ENCODE measurements at places on chromosomes 3 and 15.
A peak's percentile ranks its signal among the peaks of the same experiment; 100 is the strongest.

DNA sequence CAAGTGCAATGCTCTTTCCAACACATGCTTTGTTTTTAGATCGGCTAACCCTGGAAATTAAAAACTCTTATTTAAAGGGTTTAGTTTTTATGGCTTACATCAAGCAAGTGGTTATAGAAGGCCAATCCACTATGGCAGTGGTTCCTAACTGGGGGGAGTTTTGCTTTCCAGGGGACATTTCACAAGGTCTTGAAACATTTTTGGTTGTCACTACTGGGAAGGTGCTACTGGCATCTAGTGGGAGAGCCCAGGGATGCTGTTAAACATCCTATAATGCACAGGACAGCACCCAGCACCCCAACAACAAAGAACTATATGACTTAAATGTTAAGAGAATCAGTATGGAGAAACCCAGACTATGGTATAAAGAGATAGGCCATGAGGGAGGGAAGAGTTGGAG, 439.0 kb downstream of the NTRK3 start:
- DNase-seq: no peak

DNA sequence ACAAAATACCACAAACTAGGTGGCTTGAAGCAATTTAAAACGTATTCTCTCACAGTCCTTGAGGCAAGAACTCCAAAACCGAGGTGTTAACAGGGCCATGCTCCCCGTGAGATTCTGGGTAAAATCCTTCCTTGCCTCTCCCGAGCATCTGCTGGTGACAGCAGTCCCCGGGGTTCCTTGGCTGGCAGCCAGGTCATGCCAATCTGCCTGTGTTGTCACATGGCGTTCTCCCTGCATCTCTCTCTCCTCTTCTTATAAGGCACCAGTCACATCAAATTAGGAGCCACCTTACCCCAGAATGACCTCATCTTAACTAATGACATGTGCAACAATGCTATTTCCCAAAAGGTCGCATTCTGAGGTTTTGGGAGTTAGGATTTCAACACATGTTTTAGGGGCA, 26.3 kb upstream of the LRRN1 start:
- no peak for DNase-seq

- peak; percentile 92 for DNase-seq
Measured at GRCh38 chr15:39304201-39304841, 276.6 kb upstream of the THBS1 start.

DNA sequence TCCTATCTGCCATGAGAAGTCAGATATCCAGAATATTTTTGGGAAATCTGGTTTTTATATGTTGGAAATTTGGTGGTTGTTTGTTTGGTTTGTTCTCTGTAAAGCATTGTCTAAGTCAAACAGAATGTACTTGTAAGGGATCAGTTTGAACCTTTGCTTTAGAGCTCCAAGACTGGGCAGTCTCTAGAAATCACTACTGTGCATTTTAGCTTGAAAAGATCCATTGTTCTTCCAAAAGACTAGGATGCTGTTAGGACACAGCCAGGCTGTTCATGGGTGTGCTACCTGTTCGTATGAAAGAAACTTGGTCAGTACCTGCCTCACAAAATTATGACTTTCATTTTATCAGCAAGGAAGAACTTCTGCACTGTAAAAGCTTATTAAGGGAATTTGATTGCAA, 182.6 kb downstream of the WDR72 start:
- no peak for DNase-seq

DNA sequence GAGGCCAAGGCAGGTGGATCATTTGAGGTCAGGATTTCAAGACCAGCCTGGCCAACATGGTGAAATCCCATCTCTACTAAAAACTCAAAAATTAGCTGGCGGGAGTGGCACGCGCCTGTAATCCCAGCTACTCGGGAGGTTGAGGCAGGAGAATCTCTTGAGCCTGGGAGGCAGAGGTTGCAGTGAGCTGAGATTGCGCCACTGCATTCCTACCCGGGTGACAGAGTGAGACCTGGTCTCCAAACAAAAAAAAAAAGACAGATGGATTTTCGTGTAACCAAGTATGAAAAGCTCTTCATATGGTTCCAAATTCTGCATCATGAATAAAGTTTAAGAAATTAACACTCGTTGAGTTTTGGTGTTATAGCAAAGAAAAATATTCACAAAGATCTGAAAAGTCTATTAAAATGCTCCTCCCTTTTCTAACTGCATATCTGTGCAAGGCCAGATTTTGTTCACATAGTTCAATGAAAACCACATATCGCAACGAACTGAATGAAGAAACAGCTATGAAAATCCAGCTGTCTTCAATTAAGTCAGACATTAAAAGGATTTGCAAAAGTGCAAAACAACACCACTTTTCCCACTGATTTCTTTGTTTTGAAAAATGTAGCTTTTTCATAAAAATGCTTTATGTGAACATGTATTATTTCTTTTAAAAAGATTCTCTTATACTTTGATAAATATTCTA, 23.8 kb upstream of the FBLN2 start:
- DNase-seq: peak; percentile 70

DNA sequence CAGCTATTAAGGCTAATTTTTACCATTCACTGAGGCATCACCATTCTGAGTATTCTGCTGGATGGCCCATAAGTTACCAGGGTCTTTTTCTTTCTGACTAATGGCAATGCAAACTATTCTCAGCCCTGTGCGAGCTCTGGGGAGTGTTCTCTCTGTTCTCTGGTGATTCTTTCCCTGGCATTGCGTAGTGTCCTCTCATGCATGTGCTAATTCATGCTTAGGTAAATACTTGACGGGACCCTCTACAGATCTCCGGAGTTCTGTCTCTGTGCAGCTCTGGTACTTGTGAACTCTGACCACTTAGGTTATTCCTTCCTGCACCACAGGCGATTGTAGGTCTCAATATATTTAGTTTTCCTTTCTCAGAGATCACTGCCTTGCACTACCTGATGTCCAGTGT, 34.8 kb downstream of the UBE2E1 start:
- no peak for DNase-seq

GRCh38 chr15:49471733-49472132, 48.7 kb downstream of the FGF7 start:
- DNase-seq: no peak

DNA sequence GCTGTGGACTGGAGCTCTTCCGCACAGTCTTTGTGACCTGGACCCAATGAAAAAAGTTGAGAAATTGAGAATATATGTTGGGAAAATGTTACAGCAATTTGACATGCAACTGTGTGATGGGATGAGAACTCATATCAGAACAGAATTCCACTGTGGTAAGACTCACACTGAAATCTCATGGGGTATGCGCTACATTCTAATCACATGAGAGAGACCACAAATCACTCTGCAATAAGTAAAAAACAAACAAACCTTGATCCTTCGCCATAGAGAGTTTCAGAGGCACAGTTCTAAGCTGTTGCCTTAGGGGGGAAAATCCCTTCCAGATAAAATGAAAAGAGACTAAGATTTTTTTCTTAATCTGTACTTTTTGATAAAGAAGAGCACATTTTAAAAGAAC, 37.3 kb downstream of the LMCD1 start:
- DNase-seq: peak; percentile 83

DNA sequence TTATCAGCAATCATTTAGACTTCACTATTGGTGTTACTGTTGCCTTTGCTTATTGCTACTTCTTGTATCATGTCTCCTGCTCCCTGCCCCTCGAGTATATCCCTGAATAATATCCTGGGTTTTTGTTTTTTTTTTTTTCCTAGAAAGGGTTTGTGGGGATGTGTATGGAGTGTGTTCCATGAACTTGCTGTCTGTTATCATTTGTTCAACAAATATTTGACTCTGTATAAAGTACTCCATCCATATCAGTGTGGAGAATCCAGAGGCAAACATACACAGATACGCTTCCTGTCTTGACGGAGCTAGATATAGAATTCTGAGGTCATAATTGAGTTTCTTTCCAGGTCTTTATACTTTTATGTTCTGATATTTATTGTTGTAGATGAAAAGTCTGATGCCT, 31.8 kb upstream of the GOLGA6L9 start:
- DNase-seq: no peak

Measured in fibroblast of lung (primary cell).